ENCODE measurements at places on chromosomes 13 and 19.
A peak's percentile ranks its signal among the peaks of the same experiment; 100 is the strongest.

DNA sequence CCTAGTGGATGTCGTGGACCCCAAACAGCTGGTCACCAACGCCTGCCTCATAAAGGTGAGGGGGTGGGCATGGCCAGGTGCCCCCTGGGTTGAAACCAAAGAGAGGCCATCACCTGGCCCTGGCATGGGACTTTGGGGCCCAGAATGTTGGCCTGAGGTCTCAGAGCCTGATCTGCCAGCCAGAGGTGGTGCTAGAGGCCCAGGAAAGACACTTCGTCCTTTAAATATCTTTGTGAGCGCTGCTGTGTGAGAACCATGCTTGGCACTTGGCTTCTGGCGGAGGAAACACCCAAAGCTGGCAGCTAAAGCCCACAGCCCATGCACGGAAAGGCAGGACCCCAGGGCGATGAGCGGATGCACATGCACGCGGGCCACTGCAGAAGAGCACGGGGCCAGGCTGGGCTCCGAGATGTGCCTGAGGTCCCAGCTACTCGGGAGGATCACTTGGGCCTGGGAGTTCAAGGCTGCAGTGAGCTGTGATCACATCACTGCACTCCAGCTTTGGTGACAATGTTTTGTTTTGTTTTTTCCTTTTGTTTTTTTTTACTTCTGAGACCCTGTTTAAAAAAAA, 4.3 kb upstream of the ADM5 start:
- no peak for DNase-seq

DNA sequence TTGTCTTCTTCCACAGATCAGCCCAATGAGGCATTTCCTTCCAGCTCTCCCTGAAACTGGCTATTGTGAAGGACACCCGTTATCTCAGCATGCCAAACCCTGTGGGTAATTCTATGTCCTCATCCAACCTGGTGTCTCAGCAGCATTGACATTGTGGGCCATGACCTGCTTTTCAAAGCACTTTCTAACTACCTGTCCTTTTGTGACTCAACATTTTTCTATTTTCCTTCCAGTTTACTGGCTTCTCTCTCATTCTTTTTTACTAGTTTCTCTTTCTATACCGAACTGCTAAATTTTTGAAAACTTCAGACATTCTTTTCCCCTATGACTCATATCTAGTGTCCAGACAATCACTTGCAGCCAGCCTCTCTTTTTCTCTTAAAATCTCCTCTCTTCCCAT, 136.4 kb upstream of the HTR2A start:
- no peak for DNase-seq

GRCh38 chr13:40477623-40478608, 188.5 kb downstream of the FOXO1 start:
- DNase-seq, result no peak

GRCh38 chr19:29271341-29271740, 58.4 kb upstream of the UQCRFS1 start:
- DNase-seq, result no peak

DNA sequence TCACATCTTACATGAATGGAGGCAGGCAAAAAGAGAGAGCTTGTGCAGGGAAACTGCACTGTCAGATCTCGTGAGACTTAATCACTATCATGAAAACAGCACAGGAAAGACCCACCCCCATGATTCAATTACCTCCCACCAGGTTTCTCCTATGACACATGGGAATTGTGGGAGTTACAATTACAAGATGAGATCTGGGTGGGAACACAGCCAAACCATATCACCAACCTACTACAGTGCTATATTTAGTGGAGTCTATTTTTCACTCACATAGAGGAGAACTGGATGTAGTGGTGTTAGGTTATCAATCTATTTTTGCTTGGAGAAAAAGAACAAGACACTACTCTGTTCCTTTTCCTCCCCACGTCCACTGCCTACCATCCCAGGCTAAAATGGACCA, 276.6 kb downstream of the KCTD12 start:
- DNase-seq, result no peak

DNA sequence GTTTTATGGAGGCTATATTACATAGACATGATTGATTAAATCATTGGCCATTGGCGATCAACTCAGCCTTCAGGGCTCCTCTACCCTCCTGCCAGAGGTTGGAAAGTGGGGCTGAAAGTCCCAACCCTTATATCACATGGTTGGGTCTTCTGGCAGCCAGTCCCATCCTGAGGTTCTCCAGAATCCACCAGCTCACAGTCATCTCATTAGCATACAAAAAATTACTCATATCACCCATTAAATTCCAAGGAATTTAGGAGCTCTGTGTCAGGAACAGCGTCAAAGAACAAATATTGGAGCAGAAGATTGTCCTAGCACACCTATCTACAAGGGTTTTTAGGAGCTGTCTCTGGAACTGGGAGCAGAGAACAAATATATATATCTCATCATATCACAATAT, 39.4 kb upstream of the FARP1 start:
- DNase-seq, result no peak

GRCh38 chr13:78566631-78567030, 36.7 kb downstream of the POU4F1 start:
- no peak for DNase-seq

DNA sequence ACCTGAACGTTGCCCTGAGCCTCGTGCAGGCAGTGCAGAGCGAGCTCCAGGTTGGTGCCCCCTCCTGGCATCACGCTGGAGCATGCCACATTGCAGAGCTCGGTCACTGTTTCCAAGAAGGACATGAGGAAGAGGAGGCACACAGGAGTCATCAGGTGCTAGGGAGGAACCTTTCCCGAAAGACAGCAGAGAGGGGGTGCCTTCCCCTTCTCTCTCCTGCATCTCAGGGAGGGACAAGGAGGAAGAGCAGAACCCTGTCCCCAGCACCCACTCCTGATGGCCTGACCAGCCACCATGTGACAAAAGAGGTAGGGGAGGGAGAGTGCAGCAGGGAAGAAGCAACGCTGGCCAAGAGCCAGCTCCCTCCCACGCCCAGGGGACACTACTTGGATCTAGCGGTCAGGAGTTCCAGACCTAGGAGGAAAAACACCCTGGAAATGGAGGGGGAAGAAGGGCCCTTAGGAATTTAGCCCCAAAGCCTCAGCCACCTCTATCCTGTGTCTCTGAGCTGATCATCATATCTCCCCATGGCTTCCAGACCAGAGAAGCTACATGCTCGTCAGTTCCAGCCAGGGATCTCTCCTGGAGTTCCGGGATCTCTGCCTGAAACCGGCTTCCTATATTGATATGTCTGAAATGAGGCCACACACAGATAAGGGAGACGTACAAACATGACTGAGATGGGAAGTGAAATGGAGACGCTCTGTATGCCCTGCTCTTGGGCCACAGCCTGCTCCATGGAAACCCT, 17.0 kb upstream of the NAPA start:
- no peak for DNase-seq

GRCh38 chr19:31300422-31300821, 48.8 kb downstream of the TSHZ3 start:
- DNase-seq, result no peak

GRCh38 chr19:46887240-46887782, 26.5 kb downstream of the ARHGAP35 start:
- no peak for DNase-seq

GRCh38 chr19:48368936-48369335, 4.8 kb downstream of the SYNGR4 start:
- DNase-seq, result no peak

GRCh38 chr13:79986890-79987289, 354.0 kb downstream of the SPRY2 start:
- DNase-seq, result no peak

- DNase-seq, result no peak
Measured at GRCh38 chr19:15644066-15644741, 3.5 kb downstream of the CYP4F3 start.

GRCh38 chr19:58570770-58571574, 2.2 kb downstream of the MZF1 start:
- no peak for DNase-seq

- no peak for DNase-seq
Measured at GRCh38 chr13:95258619-95259194, 42.5 kb downstream of the ABCC4 start.

DNA sequence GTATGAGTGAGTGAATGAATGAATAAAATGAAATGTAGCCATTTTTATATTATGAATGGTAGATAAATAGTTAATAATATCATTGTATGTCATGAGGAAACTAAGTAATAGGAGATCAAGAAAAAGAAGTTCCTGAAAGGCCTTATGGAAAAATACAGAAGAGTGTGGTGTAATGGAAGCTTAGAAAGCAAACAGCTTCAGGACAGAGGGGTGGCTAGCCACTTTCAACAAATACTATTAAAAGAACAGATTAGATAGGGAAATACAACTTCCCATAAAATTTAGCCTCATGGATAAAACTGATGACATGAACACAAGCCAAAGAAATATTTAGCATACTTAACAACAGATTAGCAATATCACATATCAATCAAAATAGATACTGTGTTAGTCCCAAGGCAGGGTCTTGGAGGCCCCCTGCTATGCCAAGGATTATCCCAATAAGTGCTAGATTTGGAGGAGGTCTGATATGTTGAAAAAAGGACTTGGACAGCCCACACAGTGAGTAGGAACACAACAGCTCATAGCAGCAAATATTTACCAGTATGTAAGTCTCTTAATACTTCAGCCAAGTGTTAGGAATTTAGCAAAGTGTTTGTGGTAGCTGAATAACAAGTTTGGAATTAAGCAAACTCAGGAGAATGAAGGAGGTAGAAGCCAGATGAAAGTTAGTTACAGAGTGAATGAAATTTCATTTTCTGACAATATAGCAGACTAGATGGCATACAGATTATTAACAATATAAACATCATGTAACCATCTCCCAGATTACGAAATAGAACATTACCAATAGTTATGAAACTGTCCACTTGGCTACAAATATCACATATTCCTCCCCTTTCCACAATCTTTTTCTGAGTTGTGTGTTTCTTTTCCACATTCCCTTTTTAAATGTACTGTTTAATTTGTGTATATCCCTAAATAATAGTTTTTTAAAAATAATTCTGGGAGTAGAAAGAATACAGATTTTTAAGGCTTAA, 1632.0 kb downstream of the PCDH9 start:
- DNase-seq, result no peak

GRCh38 chr19:11197291-11198174, at the start of gene KANK2:
Gene KANK2, minus strand, starts transcription at chr19:11197545. Its CDS starts 3,034 bp downstream, at chr19:11194511.
- peak; percentile 68 for DNase-seq

GRCh38 chr13:41008349-41008980, 10.7 kb downstream of the ELF1 start:
- no peak for DNase-seq

- DNase-seq, result no peak
Measured at GRCh38 chr13:41177616-41178015, 16.8 kb downstream of the KBTBD7 start.

- no peak for DNase-seq
Measured at GRCh38 chr13:80245162-80245733, 95.7 kb downstream of the SPRY2 start.

DNA sequence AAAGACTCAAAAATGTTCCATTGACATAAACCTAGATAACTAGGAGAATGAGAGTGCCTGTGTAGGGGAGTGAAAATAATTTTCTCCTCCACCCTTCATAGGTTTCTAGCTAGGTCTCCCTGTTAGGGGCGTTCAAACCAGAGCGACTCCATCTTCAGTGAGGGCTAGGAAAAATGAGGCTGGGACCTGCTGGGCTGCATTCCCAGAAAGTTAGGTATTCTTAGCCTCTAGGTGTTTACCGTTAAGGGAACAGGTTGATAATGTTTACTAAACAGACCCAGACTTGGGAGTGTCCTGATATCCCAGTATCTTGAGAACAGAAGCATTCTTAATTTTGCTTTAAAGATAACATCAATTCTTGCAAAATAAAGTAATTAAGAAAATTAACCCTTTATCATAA, 20.1 kb downstream of the PABPC3 start:
- no peak for DNase-seq

DNA sequence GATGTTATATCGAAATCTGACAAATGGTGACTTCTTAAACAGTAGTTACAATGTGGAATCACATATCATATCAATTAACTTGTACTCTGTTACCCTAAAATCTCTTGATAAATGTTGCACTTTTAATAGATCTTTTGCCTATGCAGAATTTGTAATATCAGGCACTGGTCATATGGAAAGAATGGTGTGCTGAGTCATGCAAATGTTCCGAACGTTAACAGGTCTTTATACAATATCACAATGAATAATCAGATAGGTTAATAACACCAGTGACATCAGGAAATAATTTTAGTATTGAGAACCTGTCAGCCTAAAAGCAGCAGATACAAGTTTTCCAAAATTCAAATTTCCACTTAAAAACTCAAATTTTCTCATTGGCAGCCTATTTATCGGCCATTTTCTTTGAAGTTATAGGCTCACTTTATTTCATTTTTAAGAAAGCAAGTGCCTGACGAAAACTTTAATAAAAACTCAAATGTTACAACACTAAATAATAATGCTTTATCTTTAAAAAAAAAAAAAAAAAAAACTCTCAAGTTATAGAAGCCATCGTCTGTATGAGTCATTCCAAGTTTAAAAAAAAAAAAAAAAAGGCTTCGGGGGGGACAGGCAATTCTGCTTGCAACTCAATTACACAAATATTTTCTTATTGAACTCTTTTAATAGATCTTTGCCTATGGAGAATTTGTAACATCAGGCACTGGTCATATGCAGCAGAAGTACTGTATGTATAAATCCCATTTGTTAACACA, 180.9 kb downstream of the DIAPH3 start:
- no peak for DNase-seq

DNA sequence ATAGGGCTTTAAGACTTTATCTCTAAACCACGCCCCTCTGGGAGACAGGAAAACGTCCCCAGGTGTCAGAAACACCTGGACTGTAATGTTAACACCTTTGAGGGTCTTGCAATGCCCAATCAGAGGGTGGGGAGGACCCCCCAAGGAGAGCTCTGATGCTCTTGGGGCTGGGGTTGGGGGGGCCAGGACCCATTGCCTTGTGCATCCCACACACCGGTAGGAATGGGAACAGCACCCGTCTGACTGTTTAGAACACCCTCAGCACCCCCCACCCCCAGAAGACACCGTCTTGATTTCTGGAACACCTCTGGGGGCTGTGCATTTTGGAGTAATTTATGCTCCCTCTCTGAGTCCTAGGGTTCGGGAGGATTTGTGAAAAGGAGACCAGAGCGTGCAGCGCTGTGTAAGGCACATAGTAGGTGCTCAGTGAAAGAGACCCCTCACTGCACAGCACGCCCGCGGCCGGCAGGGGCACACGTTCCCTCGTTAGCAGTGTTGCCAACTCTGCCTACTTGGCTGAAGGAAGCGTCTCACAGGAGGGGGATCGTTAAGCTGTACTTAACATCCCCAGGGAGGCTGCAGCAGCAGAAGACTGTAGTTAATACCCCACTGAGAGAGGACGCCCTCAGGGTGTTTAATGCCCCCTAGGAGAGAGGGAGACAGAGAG, 2.8 kb upstream of the ERFL start:
- DNase-seq, result no peak

DNA sequence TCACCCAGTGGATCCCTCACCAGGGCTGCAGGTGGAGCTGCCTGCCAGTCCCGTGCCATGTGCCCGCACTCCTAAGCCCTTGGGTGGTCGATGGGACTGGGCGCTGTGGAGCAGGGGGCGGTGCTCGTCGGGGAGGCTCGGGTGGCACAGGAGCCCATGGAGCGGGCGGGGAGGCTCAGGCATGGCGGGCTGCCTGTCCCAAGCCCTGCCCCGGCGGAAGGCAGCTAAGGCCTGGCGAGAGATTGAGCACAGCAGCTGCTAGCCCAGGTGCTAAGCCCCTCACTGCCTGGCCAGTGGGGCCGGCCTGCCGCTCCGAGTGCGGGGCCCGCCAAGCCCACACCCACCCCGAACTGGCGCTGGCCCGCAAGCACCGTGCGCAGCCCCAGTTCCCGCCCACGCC, 16.8 kb upstream of the B3GLCT start:
- DNase-seq, result no peak

Measured in left renal cortex interstitium (tissue), 4 donors.